Karpas-422 (cell line): ENCODE measurements at places on chromosomes 3 and 15. TPM values are rescaled to one million over a fixed set of nuclear protein-coding genes. Genes with fewer than 3 reads are reported as not detected.

Gene CPN2
- total RNA-seq = not detected in 2 replicates

DNA sequence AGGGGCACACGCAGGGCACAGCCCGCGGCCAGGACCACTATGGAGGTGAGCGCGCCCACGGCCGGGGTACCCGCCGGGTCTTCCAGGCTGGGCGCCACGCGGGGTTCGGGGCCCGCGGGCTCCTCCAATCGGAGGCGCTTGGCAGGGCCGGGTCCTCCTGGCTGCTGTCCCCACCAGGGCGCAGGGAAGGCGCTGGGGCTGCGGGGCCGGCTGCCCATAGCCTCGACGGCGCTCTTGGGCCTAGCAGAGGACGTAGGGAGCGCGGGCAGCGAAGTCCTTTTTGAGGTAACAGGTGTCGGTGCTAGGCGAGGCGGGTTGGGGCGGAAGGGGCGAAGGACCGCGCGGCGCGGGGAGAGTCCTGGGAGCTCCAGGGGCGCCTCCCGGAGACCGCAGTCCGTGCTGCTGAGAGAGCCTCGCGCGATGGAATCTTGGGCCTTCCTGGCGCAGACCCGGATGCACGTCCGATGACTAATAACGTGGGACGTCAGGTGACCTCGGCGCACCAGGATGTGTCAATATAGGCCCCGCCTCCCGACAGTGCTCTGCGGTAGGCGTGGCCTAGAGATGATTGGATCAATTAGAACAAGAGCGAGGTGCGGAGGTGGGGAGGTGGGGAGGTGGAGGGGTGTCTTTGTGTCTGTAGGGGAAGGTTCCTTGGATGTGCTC lies at the start of gene PRR23A:
PRR23A (minus strand) TSS at position 218 of the 666 bp plus-strand sequence; CDS start at position 218, 0 bp downstream.
- DNase-seq = no peak
- H3K36me3 ChIP-seq = no peaks in the 10 kb centered on the region
- no peaks in the 10 kb centered on the region for H3K4me1 ChIP-seq
- H3K27ac ChIP-seq = no peak within 1 kb of the TSS

DNA sequence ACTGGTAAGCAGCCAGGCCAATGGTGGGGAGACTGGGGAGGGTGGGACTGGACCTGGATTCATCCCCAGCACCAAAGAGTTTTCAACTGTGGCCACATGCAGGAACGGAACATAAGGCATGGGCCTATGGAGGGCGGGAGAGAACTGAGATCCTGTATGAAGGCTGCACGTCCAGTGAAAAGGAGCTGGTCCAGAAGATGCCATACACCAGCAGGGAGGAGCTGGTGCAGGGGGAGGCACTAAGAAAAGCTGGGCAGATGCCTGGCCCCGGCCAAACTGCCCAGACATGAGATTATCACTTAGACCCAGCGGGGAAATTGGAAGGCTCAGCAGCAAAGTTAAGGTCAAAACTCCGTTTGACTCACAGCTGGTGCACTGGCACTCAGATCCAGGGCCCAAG lies 58.1 kb upstream of the MCF2L2 start:
- 0 out of 2 replicates have a peak, but pooled peaks cover 3% of the 10 kb centered on the region for H3K36me3 ChIP-seq
- no peak overlapping the region for H3K27ac ChIP-seq
- H3K4me1 ChIP-seq = peaks cover 18% of the 10 kb centered on the region
- no peaks in the 10 kb centered on the region for H3K27me3 ChIP-seq
- no peak for DNase-seq

DNA sequence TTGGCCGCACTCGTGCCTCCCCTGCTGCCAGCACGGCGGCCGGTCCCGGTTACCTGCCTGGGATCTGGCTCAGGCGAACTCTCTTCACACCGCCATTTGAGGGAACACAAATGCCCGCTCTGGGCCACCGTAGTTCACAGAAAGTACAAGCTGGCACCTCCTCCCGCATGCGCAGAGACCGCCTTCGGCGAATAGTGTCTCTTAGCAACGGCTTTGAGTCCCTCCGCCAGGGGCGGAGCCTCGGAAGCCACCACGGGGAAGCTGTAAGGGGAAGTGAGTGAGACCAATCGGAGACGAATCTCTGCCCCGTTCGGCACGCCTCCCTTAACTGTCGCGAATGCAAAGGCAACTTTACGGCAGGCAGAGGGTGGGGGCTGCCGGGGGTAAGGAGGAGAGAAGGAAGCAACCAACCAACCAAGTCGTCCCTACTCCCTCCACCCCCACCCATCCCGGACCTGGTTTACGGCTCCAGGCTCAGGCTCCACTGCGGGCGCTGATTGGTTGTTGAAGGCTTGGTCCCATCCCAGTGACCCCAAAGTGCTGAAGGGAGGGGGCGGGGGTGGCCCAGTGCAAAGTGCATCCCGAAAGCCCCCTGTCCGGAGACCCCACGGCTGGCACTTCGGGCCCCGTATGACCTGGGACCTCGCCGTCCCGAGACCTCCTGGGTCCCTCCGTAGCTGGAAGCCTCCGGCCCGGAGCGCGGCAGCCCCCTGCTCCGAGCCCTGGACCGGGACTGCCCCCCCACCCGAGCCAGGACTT lies at the start of the genes ASB7 and LINS1:
ASB7 (plus strand) TSS at position 526 of the 759 bp plus-strand sequence. CDS start 9,628 bp downstream, outside the sequence.
LINS1 (minus strand) TSS at position 121 of the 759 bp plus-strand sequence. CDS start 21,342 bp downstream, outside the sequence.
- peak within 1 kb of the TSS; percentile 62 for H3K27ac ChIP-seq
- peaks cover 38% of the 10 kb centered on the region for H3K4me1 ChIP-seq
- no peaks in the 10 kb centered on the region for H3K27me3 ChIP-seq

DNA sequence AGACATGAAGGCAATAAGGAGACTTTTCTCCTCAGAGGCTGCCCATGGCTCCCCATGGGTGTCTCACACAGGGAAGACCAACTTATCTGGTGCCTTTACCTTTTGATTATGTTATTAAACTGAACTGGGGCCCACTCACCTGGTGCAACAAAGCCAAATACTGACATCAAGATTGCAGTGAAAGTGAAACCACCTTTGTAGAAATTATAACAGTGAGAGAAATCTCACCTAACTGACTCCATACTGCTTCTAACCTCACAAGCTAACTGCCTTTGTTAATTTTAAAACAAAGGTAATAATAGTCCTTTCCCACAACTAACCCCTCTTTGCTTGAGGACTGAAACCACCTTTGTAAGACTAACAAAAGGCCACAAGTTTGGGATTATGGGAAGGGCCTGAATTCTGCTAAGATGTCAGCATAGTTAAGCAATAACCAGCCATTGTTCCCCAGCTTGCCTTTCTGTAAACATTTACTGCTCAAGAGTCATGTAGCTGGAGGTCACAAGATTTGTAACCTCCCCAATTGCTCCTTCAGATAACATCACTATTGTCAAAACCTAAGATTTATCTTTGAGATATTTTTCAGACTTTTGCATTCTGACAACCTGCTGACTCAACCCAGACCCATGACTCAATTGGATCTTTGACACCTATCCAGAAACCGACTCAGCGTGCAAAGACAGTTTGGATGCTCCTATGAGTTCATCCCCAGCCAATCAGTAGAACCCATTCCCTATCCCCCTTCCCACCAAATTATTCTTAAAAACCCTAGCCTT lies 420.3 kb upstream of the CFAP20DC start:
- no peak overlapping the region for H3K27ac ChIP-seq
- no peak overlapping the region for H3K4me3 ChIP-seq
- no peaks in the 10 kb centered on the region for H3K4me1 ChIP-seq
- H3K36me3 ChIP-seq = no peaks in the 10 kb centered on the region

- no peaks in the 10 kb centered on the region for H3K27me3 ChIP-seq
- H3K4me3 ChIP-seq = no peak overlapping the region
- peaks cover 36% of the 10 kb centered on the region for H3K36me3 ChIP-seq
- no peak overlapping the region for H3K27ac ChIP-seq
- no peaks in the 10 kb centered on the region for H3K4me1 ChIP-seq
Observed at GRCh38 chr15:75508840-75509532, 57.5 kb upstream of the SIN3A start.

- no peak for DNase-seq
- no peak overlapping the region for H3K4me3 ChIP-seq
- H3K36me3 ChIP-seq = no peaks in the 10 kb centered on the region
- H3K4me1 ChIP-seq = no peaks in the 10 kb centered on the region
Observed at GRCh38 chr15:73957785-73958184, 31.5 kb downstream of the LOXL1 start.

- peak overlapping the region; percentile 99 for H3K27ac ChIP-seq
- DNase-seq = peak; percentile 92
- peaks cover 13% of the 10 kb centered on the region; the same call in 1 of the 2 replicates for H3K36me3 ChIP-seq
- peak overlapping the region; percentile 66 for H3K4me3 ChIP-seq
Observed at GRCh38 chr15:42457445-42458442, 33.2 kb downstream of the ZNF106 start.

DNA sequence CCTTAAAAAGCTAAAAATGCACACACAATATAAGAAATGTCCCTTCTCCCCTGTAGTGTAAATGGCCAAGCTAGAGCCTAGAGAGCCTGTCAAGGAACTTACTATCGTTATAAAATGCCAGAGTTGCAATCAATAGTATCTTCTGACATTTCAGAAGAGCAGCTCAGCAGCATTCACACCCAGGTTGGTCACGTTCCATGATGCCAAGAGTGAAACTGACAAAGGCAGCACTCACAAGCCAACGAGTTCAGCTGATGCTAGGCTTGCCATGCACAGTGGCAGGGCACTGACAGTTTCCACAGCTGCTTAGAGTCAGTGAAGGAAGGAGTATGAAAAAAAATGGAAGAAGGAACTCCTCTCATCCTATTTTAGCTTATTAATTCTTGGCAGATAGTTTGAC lies 331.4 kb upstream of the CCDC54 start:
- no peaks in the 10 kb centered on the region for H3K27me3 ChIP-seq
- H3K4me3 ChIP-seq = no peak overlapping the region
- H3K4me1 ChIP-seq = no peaks in the 10 kb centered on the region

DNA sequence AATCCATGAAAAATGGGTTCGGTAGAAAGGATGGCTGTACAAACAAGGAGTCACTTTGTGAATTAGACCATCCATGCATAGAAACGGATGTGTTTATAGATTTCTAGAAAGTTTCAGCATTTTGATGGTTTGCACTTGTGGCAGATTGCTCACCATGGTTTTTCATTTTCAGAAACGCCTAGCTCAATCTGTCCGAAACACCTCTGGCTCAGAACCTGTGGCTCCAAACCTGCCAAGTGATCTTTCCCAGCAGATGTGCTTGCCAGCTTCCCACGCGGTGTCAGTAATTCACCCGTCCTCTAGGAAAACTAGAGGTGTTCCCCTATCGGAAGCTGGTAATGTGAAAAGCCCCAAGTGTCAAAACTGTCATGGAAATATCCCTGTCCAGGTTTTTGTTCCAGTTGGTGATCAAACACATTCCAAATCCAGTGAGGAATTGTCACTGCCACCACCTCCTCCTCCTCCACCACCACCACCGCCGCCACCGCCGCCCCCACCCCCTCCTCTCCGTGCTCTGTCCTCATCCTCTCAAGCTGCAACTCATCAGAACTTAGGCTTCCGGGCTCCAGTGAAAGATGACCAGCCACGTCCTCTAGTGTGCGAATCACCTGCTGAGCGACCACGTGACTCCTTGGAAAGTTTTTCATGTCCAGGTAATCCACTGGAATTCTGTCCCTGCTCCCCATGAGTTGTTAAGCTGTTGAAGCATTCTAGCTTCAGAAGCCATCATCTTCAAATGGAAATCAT lies 21.2 kb downstream of the WHAMM start:
- H3K4me3 ChIP-seq = no peak overlapping the region
- H3K4me1 ChIP-seq = no peaks in the 10 kb centered on the region
- H3K36me3 ChIP-seq = peaks cover 80% of the 10 kb centered on the region
- DNase-seq = no peak
- no peaks in the 10 kb centered on the region for H3K27me3 ChIP-seq

- no peak for DNase-seq
- H3K4me1 ChIP-seq = peaks cover 16% of the 10 kb centered on the region
- no peak overlapping the region for H3K27ac ChIP-seq
- H3K4me3 ChIP-seq = no peak overlapping the region
- H3K27me3 ChIP-seq = no peaks in the 10 kb centered on the region
- no peaks in the 10 kb centered on the region for H3K36me3 ChIP-seq
Observed at GRCh38 chr3:53425936-53426335, 68.5 kb upstream of the CACNA1D start.

DNA sequence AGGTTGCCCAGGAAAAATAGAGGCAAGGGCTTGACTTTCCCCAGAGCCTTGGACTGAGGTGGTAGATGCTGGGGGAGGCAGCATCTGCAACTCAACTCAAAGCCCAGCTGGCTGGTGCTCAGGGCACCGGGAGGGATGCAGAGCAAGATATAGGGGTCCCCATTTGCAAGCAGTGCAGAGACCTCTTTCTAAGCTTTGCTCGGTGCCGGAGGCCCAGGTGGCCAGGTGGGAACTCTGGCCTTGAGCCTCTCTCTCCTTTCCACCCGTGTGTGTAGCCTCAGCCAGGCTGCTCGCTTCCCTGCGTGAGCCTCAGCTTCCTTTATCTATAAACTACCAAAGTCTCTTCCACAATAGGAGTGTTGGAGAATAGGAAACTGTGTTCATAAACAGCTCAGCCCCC lies 36.5 kb downstream of the SLC6A6 start:
- H3K27ac ChIP-seq = peak overlapping the region; percentile 60
- H3K4me3 ChIP-seq = no peak overlapping the region
- no peaks in the 10 kb centered on the region for H3K36me3 ChIP-seq
- peaks cover 44% of the 10 kb centered on the region for H3K4me1 ChIP-seq

DNA sequence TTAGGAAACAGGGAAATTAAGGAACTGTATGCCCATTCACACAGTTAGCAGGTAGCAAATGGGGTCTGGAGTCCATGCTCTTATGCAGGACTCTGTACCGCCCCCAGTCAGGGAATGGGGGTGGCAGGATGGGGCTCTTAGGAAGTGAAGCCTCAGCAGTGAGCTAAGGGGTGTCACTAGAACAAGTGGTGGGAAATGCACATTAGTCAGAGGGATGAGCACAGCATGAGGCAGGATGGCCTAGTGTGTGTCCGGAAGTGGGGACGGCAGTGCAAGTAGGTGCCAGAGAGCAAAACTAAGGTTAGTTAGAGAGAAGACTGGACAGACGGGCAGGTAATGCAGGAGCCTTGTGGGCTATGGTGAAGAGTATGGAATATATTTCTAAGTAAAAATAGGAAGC lies 60.7 kb downstream of the ST3GAL6 start:
- no peak for DNase-seq
- H3K4me3 ChIP-seq = no peak overlapping the region
- no peak overlapping the region for H3K27ac ChIP-seq
- no peaks in the 10 kb centered on the region for H3K27me3 ChIP-seq
- no peaks in the 10 kb centered on the region for H3K4me1 ChIP-seq

- no peaks in the 10 kb centered on the region for H3K27me3 ChIP-seq
- no peak for DNase-seq
- H3K27ac ChIP-seq = no peak overlapping the region
- peaks cover 1% of the 10 kb centered on the region; the same call in 1 of the 2 replicates for H3K36me3 ChIP-seq
Observed at GRCh38 chr3:48042071-48042760, 26.0 kb upstream of the MAP4 start.

DNA sequence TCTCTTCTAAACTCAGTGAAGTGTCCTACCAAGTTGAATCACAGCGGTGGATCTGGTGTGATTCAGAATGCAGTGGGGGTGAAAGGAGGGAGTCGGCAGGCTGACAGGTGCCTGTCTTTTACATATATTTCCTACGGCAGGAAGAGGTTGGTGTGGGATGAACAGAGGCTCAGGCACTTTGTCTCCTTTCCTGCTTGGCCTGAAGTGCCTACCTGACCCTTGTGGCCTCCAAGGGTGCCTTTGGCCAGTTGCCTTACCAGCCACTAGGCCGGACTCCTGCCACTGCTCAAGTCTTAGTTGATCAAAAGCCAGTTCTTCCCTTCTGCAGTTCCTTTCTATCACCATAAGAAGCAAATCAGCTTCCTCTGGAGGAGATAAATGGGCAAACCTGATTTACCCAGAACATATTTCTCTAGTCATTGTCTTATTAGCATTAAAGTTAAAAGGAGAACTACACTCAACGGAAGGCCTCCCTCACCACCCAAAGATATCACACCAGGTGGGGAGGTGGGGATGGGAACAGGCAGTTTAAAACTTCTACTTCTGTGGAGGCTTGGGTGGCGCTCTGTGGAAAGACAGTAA lies 52.1 kb downstream of the CRTC3 start:
- H3K27ac ChIP-seq = peak overlapping the region; percentile 22; the same call in 1 of the 2 replicates
- H3K4me3 ChIP-seq = no peak overlapping the region
- DNase-seq = peak; percentile 50
- no peaks in the 10 kb centered on the region for H3K36me3 ChIP-seq
